Activated T-helper 9 cell treated with anti-CD3 and anti-CD28 coated beads, Interleukin-2, amount 50 U/mL, for 16 hours (primary cell): ENCODE measurements at places on chromosomes 11 and 22.

DNA sequence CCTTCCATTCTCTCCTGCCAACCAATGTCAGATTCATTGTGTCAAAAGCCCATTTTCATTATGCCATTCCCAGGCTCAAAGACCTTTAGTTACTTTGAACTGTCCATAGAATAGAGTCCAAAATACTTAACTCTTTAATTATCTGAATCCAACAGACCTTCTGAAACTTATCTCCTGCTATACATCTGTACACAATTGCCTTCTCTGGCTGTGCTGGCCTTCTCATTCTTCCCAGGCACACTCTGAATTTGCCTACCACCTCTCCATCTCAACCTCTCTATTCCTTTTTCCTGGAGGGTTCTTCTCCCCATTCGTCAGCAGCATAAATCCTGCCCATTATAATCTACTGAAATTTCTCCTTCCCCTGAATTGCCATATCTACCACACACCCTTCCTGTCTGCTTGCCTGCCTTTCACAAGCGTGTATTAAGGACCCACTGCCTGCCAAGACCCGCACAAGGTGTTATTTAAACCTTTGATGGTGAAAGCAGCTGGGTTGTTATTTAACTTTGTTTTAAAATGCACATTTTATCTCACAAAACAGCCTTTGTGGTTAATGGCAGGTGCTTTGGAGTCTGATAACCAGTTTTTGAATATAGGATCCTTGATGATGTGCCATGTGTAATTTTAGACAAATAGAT, 125.9 kb downstream of the CCDC81 start:
- no peak for DNase-seq

DNA sequence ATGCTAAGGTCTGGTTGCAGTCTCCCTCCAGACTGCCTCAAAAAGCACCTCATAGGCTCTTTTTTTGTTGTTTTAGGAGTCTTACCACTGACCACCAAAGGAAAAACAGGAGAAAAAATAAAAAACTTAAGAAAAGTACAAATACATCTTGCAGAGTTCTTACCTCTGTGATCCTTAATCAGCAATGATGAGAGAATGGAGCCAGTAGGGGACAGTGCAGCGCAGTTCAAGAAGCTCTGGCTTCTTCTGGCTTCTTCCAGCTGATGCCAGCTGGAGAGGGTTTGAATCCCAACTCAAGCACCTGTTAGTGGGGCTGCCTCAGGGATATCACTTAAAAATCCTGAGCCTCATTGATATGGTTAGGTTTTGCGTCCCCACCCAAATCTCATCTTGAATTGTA, 223.3 kb upstream of the ISX start:
- no peak for DNase-seq

- peak; percentile 90 for DNase-seq
Observed at GRCh38 chr11:73597956-73598718, at the start of gene FAM168A. FAM168A (minus strand) TSS chr11:73598112; CDS start chr11:73468474, 129,638 bp downstream.

- DNase-seq, result no peak
Observed at GRCh38 chr11:119520400-119520799, 97.4 kb upstream of the THY1 start.

- DNase-seq, result no peak
Observed at GRCh38 chr11:116287866-116288265, 484.9 kb downstream of the BUD13 start.

DNA sequence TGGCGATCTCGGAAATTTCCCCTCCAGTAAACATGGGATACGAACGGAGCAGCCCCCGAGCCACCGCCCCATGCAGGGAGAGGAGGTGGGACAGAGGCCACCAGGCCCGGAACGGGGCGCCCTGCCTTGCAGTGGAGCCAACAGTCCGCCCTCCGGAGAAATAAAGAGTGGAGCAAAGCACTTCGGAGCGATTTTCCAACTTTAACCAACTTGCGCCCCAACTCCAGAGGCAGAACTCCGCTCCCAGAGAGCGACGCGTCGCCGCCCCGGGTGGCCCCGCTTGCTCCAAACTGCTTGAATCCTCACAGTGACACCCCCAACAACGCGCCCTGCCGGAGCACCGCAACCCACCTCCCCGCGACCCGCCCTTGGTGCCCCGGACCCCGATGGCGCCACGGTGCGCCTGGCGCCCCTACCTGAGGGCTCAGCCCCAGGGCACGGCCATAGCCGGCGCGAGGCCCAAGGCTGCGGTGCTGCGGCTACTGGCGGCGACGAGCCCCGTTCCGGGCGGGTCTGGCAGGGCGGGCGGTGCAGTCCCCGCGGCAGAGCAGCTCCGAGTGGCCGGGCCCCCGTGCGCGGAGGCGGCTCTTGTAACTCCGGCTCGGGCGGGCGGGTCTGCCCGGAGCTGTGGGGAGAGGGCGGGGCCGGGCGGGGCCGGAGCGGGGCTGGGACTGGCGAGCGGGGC, at the start of gene AHNAK:
Gene AHNAK, minus strand, starts transcription at position 563 of the 685 bp plus-strand sequence. CDS start 10,708 bp downstream, outside the sequence.
- DNase-seq, result peak; percentile 62

DNA sequence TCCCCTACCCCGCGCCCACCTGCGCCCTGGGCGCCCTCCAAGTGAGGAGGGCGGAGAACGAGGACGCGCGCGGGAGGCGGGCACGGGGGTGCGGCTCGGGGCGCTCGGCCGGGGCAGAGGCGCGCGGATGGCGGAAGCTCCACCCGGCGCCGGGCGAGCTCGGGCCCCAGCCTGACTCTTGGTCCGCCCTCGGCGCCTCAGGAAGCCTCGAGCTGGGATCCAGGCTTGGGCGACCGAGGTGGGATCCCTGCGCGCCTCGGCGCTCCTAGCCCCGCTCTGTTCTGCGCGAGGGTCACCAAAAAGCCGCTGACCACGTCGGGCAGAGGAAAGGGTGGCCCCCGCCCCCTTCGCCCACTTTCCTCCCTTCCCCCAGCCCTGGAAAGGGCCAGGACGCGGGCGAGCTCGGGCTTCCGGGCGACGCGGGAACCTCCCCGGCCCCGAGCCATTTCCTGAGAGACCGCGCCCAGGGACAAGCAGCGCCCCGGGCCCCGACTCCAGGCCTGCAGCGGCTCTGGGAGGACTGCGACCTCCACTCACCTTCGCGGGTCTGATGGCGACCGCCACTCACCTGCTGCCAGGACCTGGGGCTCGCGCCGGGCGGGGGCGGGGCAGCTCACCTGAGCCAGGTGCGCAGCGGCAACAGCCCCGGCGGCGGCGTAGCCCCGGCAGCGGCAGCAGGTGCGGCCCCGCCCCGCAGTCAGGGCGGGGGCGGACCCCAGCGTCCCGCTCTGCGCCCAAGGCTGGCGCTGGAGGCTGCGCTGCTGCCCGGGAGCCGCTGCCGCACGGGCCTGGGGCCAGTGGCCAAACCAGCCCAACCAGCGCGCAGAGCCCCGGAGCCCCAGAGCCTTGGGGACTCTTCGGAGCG, 2.2 kb upstream of the SIGIRR start:
- no peak for DNase-seq

DNA sequence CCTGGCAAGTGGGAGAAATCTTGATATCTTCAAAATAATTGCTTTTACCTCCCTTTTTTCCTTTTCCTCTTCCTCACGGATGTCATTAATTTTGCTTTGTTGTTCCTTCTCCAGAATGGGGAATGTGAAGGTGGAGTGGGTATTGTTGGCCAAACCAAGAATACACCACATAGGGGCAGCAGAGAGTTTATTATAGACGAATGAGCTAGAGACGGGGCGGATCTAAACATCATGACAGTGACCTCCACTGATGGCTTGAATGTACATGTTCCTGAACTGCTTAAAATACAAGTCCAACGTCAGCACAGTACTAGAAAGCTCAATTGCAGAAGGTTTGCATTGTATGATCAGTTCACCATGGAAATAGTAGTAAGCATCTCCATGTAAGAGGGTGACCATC, 122.3 kb upstream of the SNX19 start:
- DNase-seq, result no peak

DNA sequence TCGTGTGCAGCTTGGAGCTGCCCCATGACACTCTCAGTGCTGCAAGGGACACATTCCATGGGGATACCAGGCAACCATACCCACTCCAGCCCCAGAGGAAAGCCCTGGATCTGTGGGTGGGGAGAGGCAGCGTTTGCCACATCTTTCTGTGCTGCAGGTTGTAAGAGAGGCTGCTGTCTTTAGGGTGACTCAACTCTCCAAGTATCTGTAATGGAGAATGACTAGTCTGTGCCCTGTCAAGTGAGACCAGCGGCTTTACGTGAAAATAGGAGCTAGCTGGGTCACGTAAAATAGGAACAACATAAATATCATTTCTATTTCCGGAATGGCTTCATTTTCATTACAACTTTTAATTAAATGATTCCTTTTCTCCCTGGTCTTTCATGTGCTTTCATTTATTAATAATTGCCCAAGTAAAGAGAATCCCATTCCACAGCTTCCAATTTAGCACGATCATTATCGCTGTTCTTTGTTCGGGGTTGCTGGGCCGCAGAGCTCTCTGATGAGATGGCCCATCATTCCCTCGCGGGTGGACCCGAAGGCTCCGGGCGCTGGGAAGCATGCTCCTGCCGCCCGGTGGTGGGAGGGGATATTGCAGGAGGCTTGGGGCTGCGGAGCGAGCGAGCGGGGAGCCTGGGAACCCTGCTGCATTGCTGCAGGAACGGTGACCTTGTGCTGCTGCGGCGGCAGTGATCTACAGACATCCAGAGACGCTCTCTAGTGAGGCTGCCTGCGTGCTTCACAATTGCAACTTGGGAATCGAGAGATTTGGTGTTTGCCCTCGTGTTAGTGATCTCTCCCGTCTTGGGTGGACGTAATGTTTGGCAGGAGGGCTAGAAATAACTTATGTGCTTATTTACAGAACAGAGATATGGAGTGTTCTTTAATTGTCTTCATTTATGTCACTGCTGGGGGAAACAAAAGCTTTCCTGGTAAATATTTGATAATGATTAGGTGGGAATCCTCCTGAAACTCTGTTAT, 10.6 kb downstream of the SLC6A5 start:
- peak; percentile 16 for DNase-seq

GRCh38 chr11:1749395-1750351, 722 bp downstream of the IFITM10 start:
- no peak for DNase-seq

DNA sequence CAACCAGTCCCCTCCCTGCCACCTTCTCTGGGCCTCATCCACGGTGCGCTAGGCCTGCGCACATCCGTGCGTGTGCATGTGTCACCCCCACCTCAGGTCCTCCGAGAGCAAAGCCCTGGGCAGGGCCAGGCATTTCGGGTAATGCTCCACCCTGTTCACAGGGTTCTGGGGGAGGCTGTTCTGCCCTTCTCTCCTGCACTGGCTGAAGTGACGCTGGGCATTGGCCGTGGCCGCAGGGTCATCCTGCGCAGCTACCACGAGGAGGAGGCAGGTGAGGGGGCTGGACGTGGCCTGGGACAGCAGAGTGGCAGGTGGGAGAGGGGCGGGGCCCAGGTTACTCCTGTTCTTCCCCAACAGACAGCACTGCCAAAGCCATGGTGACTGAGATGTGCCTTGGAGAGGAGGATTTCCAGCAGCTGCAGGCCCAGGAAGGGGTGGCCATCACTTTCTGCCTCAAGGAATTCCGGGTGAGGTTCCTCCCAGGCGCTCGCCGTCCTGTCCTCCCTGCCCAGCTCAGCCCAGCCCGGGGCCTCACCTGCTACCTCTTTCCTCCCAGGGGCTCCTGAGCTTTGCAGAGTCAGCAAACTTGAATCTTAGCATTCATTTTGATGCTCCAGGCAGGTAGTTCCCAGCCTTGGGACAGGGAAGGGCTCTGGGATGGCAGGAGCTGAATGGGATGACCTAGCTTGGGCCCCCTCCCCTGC, 3.9 kb downstream of the RAD9A start:
- no peak for DNase-seq

GRCh38 chr22:33073989-33074418, 15.8 kb upstream of the SYN3 start:
- no peak for DNase-seq
